Smooth muscle cell of the brain vasculature (primary cell): ENCODE measurements at places on chromosomes 2 and 18.

- DNase-seq, result no peak
These were observed 346.1 kb downstream of the CYP26B1 start for GRCh38 chr2:71801556-71801955.

DNA sequence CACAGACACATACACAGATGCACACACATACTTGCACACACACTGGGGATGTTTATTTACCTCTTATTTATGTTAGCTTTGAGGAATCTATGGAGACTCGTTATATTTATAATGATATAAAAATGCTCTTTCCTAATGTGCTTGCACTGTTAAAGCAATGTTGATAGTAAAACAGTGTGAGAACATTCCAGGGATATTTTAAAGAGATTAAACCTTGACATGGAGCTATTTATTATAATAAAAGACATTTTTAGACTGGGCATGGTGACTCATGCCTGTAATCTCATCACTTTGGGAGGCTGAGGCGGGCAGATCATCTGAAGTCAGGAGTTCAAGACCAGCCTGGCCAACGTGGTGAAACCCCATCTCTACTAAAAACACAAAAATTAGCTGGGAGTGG lies 557.3 kb upstream of the ZNF804A start:
- DNase-seq, result no peak

- no peak for DNase-seq
These were observed 115.3 kb upstream of the RIOK3 start for GRCh38 chr18:23337599-23338444.

GRCh38 chr2:7373156-7373555 lies 455.9 kb downstream of the RNF144A start:
- no peak for DNase-seq

- DNase-seq, result no peak
These were observed 159.6 kb downstream of the CCBE1 start for GRCh38 chr18:59537579-59537978.

DNA sequence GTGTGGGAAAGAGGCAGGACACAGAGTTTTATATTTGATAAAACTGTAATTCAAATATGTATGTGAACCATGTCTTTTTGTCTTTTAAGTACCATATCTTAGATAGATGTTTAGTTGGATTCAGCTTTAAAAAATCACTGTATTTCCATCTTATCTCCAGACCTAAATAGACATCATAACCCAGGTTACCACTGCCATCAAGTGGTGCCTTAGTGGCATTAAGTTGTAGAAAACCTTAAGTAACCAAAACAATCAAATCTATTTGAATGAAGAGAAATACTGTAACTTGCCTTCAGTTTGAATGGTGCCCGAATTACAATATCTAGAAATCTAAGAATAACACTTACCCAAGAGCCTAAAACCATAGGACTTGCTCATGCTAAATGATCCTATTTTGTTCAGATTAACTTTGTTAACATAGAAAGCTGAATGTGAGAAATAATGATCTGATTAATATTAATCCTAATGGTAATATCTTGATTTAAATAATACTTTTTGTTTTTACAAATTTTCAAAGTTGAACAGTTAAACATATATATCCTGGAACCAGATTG lies 92.5 kb upstream of the MAP2 start:
- peak; percentile 7 for DNase-seq

DNA sequence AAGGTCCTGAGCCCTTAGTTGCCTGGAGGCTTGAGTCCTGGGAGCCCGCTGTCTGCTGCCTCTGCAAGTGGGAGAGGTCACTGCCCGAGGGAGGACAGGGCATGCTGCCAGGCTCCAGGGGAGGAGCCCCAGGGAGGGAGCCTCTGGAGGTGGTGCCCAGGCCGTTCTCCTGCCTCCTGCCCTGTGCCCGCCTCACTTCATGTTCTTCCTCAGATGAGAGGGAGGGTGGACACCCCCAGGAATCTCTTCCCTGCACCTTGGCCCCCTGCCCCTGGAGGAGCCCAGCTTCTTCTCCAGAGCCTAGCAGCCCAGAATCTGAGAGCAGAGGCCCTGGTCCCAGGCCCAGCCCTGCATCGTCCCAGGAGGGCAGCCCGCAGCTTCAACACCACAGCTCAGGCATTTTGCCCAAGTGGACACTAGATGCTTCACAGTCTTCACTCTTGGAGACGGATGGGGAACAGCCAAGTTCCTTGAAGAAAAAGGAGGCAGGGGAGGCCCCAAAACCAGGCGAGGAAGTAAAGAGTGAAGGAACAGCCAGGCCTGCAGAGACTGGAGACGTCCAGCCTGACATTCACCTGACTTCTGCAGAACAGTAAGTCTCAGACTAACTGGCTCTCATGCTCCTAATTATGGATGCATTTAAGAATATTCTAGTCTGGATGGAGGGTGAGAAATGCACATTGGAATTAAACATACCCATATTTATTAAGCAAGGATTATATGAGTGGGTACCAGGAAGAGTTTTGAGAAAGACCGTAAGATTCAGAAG lies 12.1 kb downstream of the PSD4 start:
- DNase-seq, result no peak

DNA sequence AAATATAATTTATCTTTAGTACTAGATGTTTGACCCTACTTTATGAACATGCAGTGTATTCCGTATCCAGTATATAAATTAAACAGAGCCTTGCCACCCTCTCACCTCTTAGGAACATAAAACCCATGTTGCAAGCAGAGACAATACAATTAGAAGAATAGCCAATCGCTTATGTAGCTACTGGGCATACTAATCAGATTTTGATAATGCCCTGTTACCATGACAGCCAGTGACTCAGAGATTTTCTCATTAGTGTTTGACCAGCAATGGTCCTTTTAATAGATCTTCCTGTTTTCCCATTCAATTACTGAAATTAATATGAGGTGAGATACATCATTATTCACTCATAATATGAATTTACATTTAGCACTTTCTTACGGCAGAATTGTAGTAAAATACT lies 547.3 kb upstream of the VWC2L start:
- DNase-seq, result no peak

GRCh38 chr2:9276901-9277451 lies 70.4 kb downstream of the ASAP2 start:
- DNase-seq, result no peak

DNA sequence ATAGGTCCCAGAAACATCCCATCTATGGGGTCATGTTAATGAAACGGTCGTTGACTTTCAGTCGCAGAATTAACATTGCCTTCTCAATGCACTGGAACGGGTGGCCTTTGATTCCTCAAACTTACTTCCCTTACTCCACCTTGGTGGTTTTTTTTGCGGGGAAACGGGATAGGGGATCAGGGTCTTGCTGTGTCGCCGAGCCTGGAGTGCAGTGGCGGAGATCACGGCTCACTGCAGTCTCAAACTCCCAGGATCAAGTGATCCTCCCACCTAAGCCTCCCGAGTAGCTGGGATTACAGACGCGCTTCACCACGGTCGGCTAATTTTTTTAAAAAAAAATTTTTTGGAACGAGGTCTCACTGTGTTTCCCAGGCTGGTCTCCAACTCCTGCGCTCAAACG lies 754 bp downstream of the ATG16L1 start:
- DNase-seq, result no peak

DNA sequence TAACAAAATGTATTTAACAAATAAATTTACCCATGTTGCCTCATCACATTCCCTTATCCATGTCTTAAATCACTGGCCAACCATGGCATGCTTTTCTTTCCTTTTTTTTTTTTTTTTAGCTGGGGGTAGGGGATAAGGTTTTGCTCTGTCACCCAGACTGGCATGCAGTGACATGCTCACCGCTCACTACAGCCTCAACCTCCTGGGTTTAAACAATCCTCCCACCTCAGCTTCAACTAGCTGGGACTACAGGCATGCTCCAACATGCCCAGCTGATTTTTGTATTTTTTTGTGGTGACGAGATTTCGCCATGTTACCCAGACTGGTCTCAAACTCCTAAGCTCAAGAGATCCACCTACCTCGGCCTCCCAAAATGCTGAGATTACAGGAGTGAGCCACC lies 266.4 kb downstream of the THSD7B start:
- DNase-seq, result no peak

DNA sequence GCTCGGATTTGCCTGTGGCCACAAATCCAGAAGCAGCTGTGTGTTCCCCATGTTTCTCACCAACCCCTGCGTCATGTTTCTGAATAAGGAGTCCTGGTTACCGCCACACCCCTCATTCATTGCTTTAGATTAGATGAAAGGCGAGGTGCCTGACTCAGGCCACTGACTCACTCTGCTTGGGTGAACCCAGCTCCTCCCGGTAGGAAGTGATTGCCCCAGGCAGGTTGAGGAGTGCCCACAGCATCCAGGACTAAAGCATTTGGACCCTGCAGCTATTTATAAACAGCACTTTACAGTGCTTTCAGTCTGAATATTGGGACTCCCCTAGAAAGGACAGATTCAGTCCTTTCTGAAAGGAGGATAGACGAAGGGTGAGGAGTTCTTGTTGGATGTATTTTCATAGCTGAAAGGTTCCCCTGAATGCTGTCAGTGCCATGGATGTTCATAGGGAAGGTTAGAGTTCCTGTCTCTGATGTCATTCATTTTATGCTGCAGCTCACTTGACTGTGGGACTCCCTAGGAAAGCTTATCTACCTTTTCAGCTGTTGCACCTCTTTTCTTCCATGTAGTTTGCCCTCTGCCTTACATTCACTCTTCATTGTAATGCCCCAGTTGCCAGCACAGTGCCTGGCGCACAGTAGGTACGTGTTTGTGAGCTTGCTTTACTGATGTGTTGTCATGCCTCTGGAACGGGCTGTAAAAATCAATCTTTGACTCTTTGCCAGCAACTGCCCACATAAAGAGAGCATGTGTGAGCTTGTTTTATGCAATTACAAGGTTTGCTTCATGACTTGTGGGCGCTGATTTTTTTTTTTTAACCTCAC lies 14.9 kb downstream of the ITGA6 start:
- DNase-seq, result no peak

- DNase-seq, result no peak
These were observed 9.5 kb downstream of the CHAC2 start for GRCh38 chr2:53777134-53777533.

DNA sequence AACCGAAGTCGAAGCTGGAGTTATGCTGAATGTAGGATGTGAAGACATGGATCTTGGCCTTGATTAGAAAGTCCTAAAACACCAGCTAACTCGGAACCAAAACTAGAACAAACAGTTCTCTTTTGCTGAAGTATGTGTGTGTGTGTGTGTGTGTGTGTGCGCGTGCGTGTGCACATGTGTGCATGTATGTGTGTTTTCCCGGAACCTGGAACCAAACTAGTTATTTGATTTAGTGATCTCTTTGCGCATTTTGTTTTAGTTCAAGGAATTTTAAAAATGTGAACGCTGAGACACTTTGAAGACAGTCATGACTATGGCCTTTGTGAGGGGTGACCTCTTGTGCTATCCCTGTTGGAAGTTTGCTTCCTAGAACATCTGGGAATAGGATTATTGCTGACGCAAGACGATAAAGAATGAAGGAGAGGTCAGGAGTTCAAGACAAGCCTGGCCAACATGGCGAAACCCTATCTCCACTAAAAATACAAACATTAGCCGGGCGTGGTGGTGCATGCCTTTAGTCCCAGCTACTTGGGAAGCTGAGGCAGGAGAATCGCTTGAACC lies 23.8 kb downstream of the FHL2 start:
- DNase-seq, result peak; percentile 73

- DNase-seq, result no peak
These were observed 14.0 kb upstream of the PDIA6 start for GRCh38 chr2:10826625-10827024.

GRCh38 chr2:151823651-151824050 lies 4.6 kb downstream of the ARL5A start:
- no peak for DNase-seq

GRCh38 chr18:34993289-34993688 lies 47.9 kb upstream of the MAPRE2 start:
- DNase-seq, result no peak

DNA sequence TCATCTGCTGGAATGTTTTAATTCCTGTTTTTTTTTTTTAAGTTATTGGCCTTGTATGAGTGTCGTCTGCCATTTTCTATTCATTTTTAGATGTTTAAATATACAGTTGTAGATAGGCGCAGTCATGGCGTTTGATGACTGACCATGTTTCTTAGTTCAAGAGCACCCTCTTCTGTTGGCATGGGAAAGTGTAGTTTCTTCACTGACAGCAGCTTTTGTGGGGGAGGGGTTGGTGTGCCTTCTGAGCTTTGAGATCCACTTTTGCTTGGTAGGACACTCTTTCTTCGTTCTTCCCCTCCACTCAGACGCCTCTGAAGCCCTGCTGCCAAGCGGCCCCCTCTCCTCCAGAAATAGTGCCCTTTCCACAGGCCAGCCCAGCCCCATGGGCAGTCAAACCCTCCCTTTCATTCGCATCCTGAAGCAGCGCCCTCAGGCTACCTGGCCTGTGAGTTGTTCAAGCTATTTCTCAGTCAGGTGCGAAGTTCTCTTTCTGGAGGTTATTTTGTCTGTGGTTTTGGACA lies 492.0 kb downstream of the TNS1 start:
- DNase-seq, result peak; percentile 73

- DNase-seq, result no peak
These were observed 1.8 kb downstream of the REL start for GRCh38 chr2:60882971-60883753.

GRCh38 chr2:120005834-120006521 lies 6.9 kb upstream of the EPB41L5 start:
- DNase-seq, result no peak

DNA sequence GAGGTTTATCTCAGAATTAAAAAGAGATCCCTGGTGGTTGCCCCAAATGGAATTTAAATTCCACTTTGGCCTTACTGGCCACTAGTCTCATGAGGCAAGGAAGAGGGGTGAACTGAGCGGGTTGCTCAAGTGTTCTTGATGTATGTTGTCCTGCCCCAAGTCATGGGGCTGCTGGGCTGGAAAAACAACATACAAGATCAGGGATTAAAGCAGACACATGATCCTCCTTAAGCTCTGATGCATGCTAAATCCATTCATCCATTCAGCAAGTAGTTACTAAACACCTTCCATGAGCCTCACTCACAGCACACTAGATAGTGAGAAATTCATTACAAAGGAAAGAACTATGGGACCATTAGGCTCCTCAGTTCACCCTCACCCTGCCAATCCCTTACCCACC lies 196.3 kb downstream of the MREG start:
- no peak for DNase-seq

GRCh38 chr2:71339685-71340084 lies 8.1 kb downstream of the ZNF638 start:
- DNase-seq, result no peak

DNA sequence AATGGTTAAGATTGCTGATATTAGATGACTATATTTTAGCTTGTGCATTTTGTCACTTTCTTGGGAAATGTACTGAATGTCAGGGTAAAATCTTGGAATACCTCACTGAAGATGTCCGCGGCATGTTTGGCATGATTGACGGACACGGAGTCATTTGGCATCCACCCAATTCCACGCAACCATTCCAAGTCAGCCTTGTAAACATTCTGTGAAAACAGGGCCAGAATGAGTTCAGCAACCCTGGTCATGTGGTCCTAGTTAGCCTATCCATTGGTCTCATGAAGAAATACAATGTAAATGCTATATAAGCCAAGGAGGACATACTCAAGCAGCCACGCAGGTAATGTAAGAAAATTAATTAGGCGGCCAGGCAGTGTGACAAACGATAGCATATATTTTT lies 159.5 kb downstream of the RIF1 start:
- DNase-seq, result no peak
